Pulmonary artery endothelial cell (primary cell): ENCODE measurements at places on chromosomes 5 and 9.
A peak's percentile ranks its signal among the peaks of the same experiment; 100 is the strongest.

DNA sequence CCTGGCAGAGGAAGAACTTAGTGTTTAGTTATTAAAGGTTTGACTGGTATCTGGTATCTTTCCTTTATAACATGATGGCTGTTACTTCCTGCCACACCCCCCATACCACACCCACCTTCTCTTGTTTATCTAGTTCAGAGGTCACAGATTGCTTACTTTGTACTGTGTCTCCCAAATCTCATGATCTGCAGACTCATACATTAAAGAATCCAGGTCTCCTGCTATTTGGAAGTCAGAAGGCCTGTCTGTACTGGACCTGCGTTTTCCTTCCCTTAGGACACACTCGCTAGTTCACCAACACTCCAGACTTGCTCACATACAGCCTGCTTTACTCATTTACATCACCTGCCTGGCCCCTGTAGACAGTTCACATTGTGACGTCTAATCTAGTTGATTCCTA lies 39.3 kb downstream of the NUDT12 start:
- DNase-seq = no peak

DNA sequence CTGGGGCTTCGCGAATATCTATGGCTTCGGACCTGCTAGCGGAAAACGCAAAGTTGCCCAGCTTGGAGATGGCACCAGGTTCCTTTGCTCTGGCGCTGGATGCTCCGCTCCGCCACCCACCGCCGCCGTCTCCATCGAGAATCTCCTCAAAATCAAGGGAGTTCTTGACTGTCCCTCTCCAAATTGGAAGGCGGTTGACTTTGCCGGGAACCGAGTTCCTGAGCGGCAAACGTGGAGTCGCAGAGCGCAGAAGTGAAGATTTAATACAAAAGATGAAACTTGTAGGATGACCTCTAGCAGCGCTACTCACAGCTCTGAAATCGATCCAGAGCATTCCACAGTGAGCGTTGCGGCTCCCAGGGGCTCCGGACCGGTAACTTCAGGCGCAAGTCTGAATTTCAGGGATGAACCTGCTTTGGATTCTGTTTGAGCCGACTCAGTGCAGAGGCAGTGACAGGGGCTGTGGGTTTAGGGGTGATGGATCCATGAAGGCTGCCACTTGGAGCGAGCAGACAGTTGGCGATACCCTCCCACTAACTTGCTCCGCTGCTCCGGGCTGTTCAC lies 1641.5 kb upstream of the C9orf72 start:
- DNase-seq = no peak

DNA sequence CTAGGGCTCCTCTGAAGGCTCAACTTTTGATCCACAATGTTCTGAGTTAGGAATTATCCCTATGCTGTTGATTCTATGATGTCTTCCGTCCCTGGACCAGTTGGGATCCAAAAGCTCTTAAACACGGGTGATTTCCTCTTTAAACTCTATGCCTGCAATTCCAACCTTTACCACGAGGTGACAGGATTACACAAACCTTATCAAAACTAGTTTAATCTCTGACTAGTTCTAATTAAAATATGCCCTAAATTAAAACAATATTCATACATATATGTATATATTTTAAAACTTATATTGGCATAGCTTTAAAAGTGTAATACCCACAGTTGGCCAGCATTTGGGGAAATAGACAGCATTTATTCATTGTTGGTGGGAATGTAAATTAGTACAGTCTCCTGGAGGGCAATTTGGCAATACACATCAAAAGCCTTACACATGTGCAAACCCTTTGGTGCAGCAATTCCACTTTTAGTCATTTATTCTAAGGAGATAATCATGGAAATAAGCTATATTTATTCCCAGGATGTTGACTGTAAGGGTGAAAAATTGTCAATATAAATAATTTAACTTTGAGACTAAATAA lies 51.6 kb upstream of the PHYKPL start:
- DNase-seq = no peak

GRCh38 chr9:22401671-22402070 lies 45.0 kb upstream of the DMRTA1 start:
- no peak for DNase-seq

DNA sequence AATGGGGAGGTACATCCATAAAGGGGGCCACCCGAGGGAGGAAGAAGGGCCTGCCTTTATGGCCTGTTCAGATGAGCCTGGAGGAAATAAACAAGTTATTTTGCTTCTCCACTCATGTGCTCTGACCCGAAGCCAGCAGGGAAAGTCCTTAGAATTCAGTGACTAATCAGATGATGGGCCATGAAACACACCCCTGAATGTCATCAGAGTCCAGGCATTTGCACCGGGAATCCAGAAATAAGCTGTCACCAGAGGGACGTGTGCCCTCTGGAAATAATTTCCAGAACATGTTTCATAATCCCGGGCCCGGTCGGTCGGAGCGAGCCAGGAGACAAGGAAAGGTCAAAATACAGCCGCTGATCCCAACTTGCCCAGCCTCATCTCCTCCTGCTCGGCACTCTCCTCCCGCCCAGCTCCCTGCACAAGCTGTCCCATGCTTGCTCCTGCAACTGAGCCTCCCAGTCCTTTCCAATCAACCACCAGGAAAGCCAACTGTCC lies 73.6 kb upstream of the ZNF622 start:
- DNase-seq = no peak

DNA sequence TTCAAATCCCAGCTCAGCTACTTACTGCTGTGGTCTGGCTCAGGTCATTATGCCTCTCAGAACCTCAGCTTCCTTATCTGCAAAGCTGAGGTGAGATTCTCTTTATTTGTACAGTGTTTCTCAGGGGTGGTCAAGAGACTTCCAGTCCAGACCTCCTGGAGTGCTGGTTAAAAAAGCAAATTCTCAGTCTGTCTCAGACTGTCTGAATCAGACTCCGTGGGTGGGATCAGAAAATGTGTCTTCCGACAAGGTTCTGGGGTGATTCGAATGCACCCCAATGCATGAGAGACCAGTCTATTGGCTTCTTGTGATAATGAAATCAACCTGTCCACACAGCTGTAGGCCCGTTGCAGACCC lies 137.7 kb upstream of the SMIM23 start:
- DNase-seq = no peak

DNA sequence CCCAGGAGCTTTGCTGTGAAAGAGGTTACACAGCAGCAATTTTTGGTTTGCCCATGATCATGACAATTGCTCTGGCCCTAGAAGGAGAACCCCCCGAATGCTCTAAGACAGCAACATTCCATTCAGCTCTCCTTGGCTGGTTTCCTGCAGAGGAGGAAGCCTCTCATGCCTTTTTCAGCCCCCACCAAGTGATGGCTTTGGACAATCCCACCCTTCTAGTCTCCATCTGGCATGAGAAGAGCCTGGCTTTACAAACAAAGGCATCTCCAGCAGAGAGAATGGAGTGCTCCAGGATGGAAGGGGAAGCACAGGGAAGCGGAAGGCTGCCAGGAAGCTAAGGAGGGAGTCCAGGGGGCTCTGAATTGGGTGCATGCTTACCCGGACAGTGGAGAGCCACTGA lies 98.4 kb downstream of the CRB2 start:
- DNase-seq = no peak

- DNase-seq = no peak
Measured at GRCh38 chr9:105854783-105855724, 160.7 kb downstream of the TMEM38B start.

DNA sequence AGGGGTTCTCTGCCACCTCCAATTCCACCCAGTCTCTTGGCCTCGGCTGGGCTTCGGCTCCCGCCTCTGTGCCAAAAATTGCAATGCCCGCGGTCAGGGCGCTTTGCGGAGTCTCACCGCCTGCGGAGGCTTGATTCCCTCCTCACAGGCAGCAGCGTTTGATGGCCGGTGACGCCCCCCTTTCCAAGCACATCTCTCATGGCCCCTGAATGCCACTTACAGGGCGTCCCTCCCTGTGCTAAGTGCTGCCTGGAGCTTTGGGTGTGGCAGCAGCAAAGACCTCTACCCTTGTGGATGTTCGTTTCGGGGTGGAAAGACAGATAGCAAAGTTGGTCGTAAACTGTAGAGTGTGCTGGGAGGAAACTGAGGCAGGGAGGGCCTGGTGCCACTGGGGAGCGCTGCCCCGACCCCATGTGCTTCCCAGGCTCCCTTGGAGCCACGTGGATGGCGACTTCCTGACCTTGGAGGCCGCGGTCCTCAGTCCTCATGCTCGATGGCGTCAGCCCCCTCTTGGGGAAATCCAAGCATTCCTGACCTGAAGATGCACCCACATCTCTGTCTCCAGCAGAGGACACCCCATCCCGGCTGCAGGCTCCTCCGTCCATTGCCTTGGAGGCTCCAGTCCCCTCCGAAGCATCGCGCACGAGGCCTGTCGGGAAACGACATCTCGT lies 249.2 kb upstream of the IRX4 start:
- no peak for DNase-seq

GRCh38 chr9:137656416-137656815 lies 37.6 kb downstream of the EHMT1 start:
- DNase-seq = no peak

DNA sequence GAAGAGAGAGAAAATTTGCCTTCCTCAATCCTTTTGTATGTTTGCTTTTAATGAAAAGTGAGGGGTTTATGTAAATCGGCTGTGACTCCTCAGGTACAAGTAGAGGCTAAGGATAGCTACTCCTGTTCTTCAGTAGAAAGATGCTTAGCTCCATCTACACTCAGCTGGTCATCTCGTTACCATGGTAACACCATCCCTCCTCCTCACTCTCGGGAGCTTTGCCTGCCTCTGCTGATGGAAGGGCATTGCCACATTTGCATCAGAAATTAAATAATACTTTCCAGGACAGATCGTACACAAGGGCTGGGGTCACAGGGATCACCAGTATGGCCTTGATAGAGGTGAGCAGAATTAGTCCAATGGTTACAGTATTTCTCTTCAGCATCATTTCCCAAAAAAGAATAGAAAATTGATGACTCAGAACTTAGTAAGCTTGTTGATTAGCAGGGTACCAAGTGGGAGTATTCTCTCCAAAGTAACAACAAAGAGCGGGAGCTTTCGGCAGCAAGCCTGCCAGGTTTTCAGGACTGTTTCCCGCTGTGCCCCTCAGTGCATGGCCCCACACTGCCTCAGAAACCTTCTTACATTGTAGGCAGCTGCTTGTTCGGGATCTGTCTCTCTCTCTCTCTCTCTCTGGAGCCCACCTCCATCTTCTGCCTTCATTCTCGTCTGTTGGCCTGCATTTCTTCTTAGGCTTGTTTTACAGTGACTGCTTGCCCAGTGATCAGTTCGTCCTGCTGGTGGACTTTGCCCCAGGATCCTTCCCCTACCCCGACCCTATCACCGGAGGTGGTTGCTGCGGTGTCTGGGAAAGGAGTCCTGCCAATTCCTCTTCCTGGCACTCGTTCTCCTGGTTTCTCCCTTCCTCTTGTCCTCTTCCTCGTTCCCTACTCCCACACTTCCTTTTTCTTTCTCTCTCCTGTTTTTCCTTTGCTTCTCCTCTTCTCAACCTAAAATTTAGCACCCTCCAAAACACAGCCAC lies 51.9 kb upstream of the SNAPC3 start:
- DNase-seq = no peak

DNA sequence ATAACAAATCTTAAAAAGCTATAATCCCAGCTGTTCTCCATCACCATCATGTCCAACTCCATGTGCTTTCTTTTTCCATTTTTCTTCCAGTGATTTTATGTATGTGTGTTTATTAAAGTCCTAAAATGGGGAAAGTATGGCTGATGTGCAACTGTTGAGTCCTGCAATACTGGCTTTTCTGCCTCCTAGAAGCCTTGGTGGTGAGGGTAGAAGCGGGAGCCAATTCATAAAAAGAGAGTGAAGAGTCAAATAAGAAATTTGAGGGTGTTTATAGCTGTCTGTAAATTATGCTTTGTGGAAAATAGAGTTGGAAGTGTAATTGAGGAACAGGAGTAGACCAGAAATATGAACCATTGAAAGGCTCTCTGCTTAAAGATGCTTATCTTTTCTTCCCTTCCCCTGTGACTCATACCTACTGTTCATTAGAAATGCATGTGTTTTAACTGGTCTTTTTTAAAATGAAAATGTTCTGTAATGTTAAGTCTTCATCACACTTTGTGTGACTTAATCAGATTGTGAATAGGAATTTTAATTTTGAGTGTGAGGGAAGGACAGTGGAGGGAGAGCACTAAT lies 80.1 kb downstream of the ZCCHC7 start:
- peak; percentile 27 for DNase-seq

DNA sequence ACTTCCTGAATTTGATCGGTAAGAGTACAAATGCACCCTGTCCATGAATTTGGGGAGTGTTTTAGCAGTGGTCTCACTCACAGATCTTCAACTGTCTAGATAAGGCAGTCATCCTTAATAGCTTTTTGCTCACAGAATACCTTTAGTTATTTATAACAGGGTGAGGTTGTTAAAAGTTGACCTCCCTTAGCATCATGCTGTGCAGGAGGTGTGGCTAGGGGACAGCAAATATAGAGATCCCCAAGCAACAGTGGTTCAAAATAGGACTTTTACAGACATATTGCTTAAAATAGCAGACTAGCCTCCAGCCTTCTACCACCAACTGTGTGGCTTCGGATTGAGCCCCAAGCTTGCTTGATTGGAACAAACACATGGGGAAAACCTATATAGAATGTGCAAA lies 724.4 kb downstream of the TLE1 start:
- DNase-seq = no peak

DNA sequence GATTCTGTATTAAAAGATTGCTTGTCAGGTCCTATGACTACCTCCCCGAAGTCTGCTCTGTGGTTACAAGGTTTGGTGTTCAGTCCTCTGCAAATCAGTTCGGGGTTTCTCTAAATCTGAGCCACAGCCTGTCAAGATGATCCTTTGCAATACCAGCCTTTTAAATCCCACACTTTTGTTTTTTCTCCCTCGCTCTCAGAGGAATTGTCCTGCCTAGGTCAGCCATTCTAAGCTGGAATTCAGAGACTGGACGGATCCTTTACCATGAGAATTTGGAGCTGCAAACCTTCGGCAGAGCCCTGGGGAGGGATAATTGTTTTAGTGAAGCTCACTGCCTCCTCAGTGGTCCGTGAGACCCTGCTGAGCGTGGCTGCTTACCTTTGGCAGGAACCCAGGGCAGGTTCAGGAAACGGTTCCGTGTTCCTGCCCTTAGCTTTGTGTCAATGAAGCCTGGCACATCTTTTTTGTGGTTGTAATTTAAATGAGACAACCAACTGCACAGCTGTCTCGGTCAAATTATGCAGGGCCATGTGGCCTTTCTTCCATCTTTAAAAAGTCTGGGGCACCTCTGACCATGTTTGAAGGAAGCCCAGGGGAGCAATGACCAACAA lies 47.2 kb downstream of the EBF1 start:
- no peak for DNase-seq

GRCh38 chr5:171513591-171513990 lies 94.1 kb downstream of the FGF18 start:
- DNase-seq = no peak

DNA sequence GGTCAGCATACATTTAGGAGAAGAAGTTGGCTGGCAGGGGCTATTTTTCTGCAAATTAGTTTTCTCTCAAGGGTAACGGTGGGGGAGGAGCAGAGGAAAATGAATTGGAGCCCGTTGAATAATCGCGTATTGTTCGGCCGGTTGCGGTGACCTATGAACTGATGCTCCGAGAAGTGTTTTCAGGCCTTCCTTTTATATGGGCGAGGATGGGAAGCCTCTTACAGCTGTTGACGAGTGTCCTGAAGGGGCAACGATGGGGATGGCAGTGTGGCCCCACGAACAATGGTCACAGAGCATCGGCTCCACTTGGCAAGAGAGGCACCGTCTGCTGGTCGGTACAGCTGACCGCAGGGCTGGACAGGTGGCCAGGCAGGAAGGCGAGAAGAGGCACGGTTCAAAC lies 400.7 kb downstream of the ZSWIM6 start:
- no peak for DNase-seq

GRCh38 chr9:28001096-28001495 lies 427.8 kb upstream of the C9orf72 start:
- no peak for DNase-seq

- no peak for DNase-seq
Measured at GRCh38 chr9:4517274-4517673, 27.0 kb downstream of the SLC1A1 start.

GRCh38 chr5:152855441-152855840 lies 450.4 kb upstream of the NMUR2 start:
- DNase-seq = no peak
